Activated T-cell treated with anti-CD3 and anti-CD28 coated beads, Interleukin-2, amount 50 U/mL, for 4 hours (primary cell): ENCODE measurements at places on chromosomes 3 and 15. TPM values are rescaled to one million over a fixed set of nuclear protein-coding genes. Genes with fewer than 3 reads are reported as not detected.

- DNase-seq = no peak
Measured at GRCh38 chr15:26757141-26757540, 15.7 kb downstream of the GABRB3 start.

- no peak for DNase-seq
Measured at GRCh38 chr15:62976301-62976881, 66.2 kb upstream of the TPM1 start.

MAPKBP1 gene
- total RNA-seq = 22.5 TPM

GRCh38 chr3:56219894-56220805 is 248.1 kb downstream of the ERC2 start:
- no peak for DNase-seq

GRCh38 chr3:15052335-15053242 is 12.5 kb downstream of the MRPS25 start:
- DNase-seq = no peak

LRRC31 gene
- not detected for total RNA-seq

GRCh38 chr15:63049783-63050371 is 7.3 kb downstream of the TPM1 start:
- DNase-seq = no peak

DNA sequence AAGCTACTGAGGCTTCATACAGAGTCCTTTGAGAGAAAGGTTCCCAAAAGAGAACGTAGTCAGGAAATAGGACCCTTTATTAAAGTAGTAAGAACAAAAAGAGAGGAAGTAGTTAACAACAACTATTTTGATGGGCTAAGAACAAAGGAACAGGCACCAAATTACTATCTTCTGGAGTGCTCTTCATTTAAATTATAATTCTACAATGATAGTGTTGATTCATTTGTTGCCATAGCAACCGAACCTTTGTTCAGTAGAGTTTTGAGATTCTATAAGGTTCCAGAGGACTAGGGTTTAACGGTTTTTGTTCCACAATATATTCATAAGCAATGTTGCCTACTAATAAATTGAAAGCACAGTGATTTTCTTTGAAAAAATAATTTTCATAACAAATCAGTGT is 78.8 kb downstream of the CMSS1 start:
- no peak for DNase-seq

DNA sequence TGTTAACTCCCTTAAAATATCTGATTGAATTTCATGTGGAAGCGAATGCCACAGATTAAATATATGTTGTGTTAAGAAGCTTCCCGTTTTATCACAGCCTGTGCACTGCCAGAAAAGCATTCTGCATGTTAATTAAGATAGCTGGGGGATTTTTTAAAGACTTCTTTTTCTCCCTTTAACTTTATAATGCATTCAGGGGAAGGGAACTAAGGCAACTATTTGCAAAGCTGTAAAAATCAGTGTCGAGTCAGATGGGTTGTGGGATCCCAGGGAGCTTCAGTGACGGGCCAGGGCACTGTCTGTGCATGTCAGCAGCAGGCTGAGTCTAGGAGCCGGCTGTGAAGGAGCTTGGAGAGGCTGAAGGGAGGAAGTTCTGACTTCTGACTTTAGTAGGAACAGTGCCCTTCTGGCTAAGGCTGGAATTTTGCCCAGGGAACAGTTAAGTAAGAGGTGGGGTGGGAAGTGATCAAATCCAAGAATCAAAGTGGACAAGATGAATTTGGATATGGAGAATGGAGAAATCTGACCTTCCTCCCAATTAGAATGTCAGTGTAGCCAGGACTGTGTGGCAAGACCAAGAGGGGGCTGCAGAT is 77.7 kb downstream of the ABHD5 start:
- DNase-seq = no peak

DNA sequence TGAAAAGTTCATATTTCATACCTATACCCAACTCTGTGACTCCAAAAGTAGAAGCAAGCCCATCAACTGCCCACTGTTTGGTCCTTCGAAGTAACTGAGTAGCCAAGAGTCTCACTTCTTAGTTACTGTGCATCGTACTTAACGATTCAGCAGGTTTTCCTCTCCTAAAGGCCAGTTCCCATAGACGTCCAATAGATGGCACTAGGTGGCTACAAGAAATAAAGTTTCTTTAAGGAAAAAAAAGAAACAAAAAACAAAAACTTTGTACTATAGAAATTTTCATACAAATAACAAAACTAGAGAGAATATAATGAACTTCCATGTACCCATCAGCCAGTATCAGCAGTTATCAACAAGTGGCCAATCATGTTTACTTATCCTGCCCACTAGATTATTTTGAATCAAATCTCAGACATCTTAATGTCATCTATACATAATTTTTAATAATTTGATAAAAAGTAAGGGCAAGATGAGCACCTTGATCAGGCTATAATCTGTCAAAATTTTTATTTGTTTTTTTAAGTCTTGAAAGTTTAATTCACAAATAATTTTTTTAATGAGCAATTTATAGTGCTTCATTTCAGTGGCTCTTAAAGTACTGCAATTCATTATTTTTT is 63.8 kb upstream of the ACP3 start:
- DNase-seq = no peak

GRCh38 chr3:87828046-87828445 is 230.8 kb downstream of the CGGBP1 start:
- DNase-seq = no peak

- DNase-seq = no peak
Measured at GRCh38 chr15:73647259-73648013, 14.2 kb upstream of the NPTN start.

DNA sequence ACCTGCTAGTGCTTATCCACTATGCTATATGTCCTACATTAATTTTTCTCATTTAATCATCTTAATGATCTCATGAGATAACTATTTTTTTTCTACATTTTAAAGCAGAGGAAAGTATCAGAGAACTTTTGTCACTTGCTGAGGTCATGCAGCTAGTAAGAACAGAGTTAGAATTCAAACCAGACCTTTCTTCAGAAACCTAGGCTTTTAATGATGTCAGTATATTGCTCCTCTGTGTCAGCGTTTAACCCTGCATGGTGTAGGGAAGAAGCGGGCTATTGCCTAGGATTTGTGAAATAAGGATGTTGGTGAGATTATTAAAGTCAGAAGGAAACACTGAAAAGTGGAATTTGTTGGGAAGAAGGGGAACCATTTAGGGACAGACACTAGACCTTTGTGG is 121.2 kb downstream of the AKAP13 start:
- no peak for DNase-seq

KIF15 gene
- 6.2 TPM for total RNA-seq

ACKR2 gene
- total RNA-seq = 0.14 TPM
